ENCODE measurements at places on chromosomes 3 and 15. TPM values are rescaled to one million over a fixed set of nuclear protein-coding genes. Genes with fewer than 3 reads are reported as not detected.

- no peak for DNase-seq
Observed at GRCh38 chr15:29196290-29196689, 73.3 kb downstream of the NSMCE3 start.

- DNase-seq = no peak
Observed at GRCh38 chr3:146090521-146090920, 70.5 kb downstream of the PLOD2 start.

GRCh38 chr3:119258915-119259314 lies 18.2 kb upstream of the B4GALT4 start:
- DNase-seq = no peak

DNA sequence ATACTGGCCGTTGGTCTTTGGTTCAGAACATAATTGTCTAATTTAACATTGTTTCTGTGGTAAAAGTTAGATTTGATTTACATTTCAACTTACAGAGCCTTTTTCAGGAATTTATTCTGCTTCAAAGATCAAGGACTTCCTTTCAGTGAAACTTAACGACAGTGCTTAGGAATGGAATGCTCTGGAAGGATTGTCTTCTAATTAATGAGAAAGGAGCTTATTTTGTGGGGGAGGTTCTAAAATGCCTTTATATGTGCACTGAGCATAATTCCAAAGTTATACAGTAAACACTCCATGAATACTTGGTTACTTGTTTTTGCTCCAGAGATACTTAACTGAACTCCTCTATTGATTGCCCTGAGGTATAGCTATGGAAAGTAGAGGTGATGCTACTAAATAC lies 75.7 kb downstream of the CACNA1D start:
- no peak for DNase-seq

DNA sequence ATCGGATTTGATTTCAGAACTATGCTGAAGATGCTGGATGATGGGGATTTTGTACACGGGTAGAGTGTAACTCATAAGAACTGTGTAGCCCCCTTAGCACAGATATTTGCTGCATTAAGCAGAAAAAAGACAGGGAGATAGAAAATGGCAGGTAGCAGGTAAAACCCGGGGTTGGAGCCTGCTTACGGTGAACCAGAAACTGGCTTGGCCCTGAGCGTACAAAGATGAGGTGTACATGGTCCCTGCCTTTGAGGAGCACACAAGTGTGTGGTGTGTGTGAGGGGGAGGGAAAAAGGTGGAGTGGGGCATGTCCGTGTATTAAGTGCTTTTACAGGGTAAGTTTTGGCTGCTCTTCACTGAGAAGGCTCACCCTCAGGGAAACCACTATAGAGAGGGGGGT lies 3.5 kb downstream of the LPP start:
- DNase-seq = no peak

DNA sequence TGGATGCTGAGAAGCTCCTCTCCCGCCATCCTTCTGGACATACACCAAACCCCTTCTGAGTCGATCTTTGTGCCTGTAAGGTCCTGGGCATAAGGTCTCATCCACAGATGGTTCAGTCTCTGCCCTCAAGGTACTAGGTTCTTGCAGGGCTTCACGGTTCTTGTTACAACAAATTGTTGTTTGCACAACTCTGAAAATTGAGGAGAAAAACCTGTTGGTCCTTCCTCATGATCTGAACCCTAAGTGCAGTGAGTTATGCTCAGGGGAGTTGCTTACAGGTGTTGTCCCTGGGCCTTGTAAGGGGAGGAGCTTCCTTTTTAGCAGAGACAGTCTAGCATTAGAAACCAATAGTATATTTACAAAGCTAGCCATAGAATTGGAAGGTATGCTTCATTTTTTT lies 15.7 kb downstream of the CDCP1 start:
- no peak for DNase-seq

DNA sequence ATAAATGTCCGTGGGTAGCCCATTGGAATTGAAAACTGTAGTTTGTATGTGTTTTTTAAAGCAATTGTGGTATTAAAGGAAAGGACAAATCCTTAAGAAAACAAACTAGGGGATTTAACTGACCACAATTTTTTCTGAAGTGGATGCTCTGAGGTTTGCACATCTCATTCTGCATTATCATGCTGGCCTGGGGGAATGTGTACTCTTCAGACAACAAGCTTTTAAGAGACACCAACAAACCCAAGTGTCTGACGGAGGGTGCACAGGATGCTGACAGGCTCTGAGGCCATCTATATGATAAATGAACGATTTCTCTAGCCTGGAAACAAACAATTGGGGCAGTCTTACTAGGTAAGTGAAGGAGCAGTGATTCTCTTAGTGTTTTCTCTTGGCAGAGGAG lies 9.1 kb downstream of the LINS1 start:
- no peak for DNase-seq

- DNase-seq = no peak
Observed at GRCh38 chr15:48318131-48318530, 13.1 kb upstream of the DUT start.

DNA sequence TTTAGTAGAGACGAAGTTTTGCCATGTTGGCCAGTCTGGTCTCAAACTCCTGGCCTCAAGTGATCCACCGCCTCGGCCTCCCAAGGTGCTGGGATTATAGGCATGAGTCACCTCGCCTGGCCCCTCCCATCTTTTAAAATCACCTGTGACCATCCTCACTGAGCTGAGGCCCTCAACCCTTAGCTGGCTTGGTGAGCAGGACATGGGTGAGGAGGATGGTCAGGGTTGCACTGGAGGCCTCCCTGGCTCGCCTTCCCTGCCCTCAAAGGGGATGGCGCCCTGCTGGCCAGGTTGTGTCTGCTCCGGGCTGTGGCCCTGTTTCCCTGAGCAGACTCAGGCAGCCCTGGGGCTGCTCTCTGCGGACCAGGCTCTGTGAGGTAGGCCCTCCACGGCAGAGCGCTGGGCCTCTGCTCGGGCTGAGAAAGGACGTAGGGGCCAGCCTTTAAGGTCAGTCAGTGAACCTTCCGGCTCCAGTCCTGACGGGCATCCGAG lies 33.7 kb downstream of the SYNM start:
- no peak for DNase-seq

DNA sequence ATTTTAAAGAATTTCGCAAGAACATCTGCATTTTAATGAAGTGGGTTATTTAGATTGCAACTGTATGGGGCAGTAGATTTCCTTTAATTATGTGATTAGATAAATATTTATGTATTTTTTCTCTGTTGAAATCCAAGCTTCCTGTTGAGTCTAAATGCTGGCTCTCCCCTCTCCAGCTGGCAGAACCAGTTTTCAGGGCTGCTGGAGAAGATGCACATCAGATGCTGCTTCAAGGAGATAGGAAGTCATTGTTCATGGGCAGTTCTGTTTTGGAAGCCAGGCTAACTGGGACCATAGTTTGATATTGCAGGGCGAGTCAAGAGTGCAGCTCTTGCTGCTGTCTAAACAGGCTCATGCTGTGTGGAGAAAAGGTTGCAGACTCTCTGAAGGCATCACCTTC lies 97.4 kb downstream of the SLC9A9 start:
- DNase-seq = peak; percentile 77

GRCh38 chr3:69313251-69313650 lies 72.6 kb downstream of the FRMD4B start:
- no peak for DNase-seq

DNA sequence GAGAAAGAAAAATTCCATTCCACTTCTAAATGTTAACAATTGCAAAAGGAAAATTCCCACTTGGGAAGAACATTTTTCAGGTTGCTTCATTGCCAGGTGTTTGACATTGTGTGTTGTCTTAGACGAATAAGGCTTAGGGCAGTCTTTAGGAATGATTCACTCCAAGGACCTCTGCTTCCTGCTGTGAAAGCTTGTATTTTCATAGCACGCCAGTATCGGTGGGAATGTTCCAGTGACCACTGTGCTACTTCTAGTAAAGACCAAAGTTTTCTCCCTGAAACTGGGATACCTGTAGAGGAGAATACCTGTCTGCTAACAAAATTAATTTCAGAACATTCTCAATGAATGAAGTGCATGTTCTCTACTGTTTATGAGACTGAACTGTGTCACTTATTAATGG lies 64.1 kb downstream of the CDIN1 start:
- DNase-seq = no peak

GRCh38 chr3:139940622-139941021 lies 5.6 kb downstream of the CLSTN2 start:
- no peak for DNase-seq

DNA sequence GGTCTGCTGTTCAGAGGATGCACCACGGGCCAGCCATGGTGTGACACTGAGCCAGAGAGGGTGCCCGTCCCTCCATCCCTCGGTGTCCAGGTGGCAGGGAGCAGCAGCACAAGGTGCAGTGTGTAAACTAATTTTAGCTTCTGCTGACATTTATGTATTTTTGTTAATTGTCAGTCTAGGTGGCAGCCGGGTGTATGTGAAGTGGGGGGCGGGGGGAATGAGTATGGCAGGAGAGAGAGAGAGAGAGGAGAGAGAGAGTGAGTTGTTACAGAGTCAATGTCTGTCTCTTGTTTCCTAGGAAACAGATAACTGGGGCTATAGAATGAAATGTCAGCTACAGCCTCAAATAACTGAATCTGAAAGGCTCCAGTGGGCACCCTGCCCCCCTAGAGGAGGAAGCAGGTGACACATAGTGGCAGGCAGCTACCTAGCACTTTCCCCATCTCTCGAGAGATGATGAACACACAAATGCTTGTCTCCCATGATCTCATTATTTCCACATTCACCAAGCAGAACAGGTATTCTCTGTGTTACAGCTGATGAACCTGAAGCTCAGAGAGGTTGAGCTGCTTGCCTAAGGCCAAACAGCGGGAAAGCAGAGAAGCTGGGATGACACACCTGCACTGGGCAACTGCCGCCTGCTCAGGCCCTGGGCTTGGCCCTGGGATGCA lies 24.7 kb downstream of the RASGRF1 start:
- no peak for DNase-seq

GRCh38 chr3:133269393-133269792 lies 130.5 kb upstream of the BFSP2 start:
- no peak for DNase-seq

GRCh38 chr3:189632242-189632641 lies 1.1 kb downstream of the TP63 start:
- no peak for DNase-seq

DNA sequence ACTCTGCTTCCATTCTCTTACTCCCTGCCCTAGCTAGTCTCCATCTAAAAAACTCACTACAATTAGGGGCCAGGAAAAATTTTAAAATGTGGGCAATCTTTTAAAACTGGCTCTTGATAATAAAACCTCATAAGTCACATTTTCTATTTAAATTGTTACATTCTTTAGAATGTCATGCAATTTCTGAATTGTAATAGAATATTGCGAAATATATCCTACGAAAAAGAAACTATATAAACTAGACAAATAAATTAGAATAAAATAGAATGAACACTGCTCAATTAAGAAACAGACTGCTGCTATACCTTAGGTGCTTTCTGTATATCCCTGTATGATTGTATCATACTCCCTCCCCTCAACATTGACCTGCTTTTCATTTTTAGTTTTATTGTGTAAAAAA lies 826.0 kb downstream of the IGSF11 start:
- no peak for DNase-seq

GRCh38 chr15:34318277-34319079 lies 19.1 kb downstream of the SLC12A6 start:
- peak; percentile 53 for DNase-seq

GRCh38 chr15:56077081-56077480 lies 83.7 kb upstream of the NEDD4 start:
- no peak for DNase-seq

DNA sequence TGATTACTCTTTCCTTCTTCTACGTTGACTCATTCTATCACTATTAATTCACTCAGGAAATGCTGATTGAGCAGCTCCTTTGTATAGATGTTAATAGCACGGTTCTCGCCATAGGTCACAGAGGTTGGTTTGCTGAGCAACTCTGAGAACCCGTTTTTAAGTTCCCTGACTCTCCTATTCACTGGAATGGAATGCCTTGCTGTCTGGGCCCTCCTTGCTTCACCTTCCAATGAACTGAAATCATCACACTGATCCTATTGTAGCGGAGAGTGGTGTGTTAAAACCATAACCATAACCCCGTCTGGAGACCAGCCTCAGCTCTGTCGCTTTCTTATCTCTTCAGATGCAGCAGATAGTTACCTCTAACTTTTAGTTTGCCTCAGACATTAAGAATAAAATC lies 323.6 kb downstream of the GABRB3 start:
- no peak for DNase-seq

GRCh38 chr15:101012326-101013200 lies 93.4 kb downstream of the LRRK1 start:
- no peak for DNase-seq

DNA sequence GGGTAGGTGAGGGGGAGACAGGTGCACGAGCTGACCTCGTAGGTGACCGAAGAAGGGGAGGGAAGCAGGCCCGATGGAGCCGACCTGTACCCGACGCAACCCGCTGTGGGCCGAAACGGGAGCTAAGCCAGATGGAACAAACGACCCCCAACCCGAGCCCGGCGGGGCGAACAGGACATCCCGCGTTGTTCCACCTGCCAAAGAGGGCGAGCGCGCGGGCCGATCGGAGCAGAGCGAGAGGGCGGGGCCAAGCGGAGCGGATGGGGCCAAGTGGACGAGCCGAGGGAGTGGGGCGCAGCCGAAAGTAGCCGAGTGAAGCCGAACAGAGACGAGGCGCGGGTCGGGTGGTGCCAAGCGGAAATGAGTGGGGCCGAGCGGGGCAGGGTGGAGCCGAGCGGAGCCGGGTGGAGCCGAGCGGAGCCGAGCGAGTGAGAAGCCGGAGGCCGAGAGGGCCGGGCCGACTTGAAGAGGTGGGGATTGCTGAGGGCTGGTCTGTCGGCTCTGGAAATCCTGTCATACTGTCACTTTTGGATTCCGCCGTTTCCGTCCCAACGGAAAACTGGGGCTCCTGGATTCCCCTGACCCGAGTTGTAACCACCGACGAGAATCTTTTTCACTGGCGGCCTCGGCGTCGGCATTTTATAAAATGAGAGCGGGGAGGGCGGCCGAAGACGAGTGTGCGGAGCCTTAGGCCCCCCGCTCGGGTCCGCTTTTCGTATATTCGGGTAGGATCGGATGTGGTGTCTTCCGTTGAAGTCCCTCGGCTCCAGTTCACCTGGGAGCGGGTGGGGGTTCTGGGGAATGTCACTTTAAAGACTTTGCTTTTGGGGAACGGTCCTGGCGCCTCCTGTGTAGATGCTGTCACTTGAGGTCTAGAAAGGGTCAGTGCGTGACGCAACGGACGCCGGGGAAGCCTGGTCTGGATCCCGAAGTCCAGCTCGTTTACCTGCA lies 15.6 kb upstream of the WNT7A start:
- DNase-seq = peak; percentile 91

GRCh38 chr3:77038930-77039605 lies 831 bp upstream of the ROBO2 start:
- DNase-seq = no peak

Gene SLC24A5
- polyA plus RNA-seq = 0.66 TPM

Gene NR1I2
- 0.50 TPM for polyA plus RNA-seq

Gene MESP2
- polyA plus RNA-seq = not detected

Gene GOLGA8T
- 0.21 TPM for polyA plus RNA-seq

Gene IQCF5
- polyA plus RNA-seq = not detected

Gene APOD
- 3.5 TPM for polyA plus RNA-seq

Gene KLHL40
- not detected for polyA plus RNA-seq

Gene PLAAT1
- polyA plus RNA-seq = 0.60 TPM

Gene SLC28A2
- 0.84 TPM for polyA plus RNA-seq

Gene FGF12
- polyA plus RNA-seq = 5.7 TPM

Gene RARB
- 42.4 TPM for polyA plus RNA-seq

Gene AADACL2
- polyA plus RNA-seq = not detected

Data from right lung (tissue), 10 donors.